SW480 (cell line): ENCODE measurements at places on chromosomes 12 and 14.

DNA sequence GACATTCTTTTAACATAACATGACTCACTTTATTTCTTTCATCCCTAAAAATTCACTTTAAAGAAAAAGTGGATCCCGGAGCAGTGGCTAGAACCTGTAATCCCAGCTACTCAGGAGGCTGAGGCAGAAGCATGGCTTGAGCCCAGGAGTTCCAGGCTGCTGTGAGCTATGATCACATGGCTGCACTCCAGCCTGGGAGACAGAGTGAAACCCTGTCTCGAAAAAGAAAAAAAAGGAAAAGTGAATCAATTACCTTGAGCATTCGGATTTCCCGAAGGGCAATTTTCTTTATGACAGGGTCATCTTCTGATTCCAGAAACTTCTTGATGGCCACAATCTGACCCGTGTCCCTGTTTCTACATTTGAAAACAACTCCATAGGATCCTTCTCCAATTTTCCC, 1.2 kb downstream of the CDKL1 start:
- no peak for DNase-seq

DNA sequence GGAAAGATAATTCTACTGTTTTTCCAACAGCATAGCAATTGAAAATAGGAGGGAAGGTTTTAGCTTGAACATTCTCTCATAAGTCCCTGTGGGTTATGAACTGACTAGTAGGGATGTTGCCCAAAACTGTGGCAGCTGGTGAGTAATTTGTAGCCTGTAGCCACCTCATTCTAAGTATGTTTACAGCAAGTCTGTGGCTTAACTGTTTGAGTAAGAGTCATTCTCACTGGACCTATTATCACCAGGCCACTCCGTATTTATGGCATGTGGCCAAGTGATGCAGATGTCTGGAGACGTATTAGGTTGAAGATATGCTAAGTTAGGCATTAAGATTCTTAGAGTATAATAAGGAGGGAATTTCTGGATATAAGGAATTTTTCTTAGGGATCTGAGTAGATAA, 458.3 kb downstream of the ETNK1 start:
- DNase-seq, result no peak

GRCh38 chr12:76084863-76085519, 506 bp upstream of the NAP1L1 start:
- DNase-seq, result no peak

- no peak for DNase-seq
These were observed 39.6 kb downstream of the CACNA1C start for GRCh38 chr12:2092354-2092753.

- DNase-seq, result no peak
These were observed 1.4 kb downstream of the SNRPF start for GRCh38 chr12:95859947-95860850.

- DNase-seq, result no peak
These were observed 46.2 kb downstream of the SLC38A1 start for GRCh38 chr12:46222636-46223035.

- peak; percentile 81 for DNase-seq
These were observed 790 bp downstream of the DYNC1H1 start for GRCh38 chr14:101965181-101965544.

GRCh38 chr12:93808169-93808899, 131.2 kb downstream of the CRADD start:
- no peak for DNase-seq

GRCh38 chr14:99231850-99232713, 39.9 kb downstream of the BCL11B start:
- DNase-seq, result no peak

DNA sequence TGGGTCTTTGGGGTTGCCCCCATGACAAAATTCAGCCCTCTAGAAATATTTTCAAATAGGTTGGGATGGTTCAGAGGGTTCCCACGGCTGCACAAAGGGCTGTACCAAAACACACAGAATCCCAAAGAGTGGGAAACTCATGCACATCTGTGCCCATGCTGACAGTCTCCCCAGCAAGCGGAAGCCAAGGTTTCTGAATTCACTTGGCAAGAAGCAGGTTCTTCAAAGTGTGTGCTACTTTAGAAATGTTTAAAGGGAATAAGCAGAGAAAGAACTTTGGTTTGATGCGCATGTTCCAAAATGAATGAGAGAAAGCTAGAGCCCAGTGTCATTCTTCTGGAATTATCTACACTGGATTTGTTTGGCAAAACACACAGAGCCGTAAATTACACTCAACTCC, 46.7 kb downstream of the FOXN3 start:
- no peak for DNase-seq

- peak; percentile 8 for DNase-seq
These were observed 183.4 kb upstream of the PPFIA2 start for GRCh38 chr12:81942594-81942993.

GRCh38 chr14:34173916-34174315, 223.0 kb upstream of the EGLN3 start:
- DNase-seq, result no peak

DNA sequence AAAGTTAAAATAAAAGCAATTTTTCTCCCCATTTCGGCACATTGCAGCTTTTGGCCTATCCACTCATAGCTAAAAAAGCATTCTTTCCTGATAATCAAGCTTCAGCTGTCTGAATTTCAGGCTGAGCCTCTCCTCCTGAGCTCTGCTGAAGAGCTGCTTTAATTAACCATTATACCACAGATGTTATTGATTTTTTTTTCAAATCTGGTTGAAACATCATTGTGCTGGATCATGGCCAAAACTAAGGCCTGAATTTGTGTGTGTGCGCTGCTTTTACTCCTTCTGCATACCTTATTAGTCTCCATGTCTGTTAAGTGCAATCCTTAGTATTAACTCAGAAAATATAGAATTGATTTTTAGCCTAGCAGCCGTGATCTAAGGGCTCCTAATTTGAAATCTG, 52.3 kb downstream of the MBIP start:
- DNase-seq, result no peak

GRCh38 chr14:20683125-20683890, 1.1 kb upstream of the RNASE4 start:
- peak; percentile 88 for DNase-seq

DNA sequence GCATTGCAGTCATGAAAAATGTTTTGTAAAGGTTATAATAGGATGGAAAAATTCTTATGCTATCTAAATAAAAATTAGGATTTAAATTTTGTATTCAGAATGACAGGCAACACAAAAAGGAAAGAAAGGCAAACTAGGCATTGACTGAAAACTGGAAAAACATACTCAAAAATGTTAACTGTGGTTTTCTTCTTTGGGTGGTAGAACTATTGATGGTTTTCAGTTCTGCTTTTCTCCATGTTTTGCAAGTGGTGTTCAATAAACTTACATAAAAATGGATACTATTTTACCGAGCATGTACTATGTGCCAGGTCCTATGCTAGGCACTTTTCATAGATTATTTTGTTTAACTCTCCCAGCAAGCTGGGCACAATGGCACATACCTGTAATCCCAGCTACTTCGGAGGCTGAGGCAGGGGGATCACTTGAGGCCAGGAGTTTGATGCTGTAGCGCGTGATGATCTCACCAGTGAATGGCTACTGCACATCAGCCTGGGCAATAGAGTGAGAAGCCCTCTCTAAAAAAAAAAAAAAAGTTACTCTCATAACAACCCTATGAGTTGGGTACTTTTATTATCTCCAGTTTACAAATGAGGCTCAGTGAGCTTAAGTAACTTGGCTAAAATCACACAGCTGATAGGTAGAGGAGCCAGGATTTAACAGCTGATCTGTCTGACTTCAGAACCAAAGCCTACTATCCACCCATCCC, 26.3 kb upstream of the TCP11L2 start:
- DNase-seq, result no peak

DNA sequence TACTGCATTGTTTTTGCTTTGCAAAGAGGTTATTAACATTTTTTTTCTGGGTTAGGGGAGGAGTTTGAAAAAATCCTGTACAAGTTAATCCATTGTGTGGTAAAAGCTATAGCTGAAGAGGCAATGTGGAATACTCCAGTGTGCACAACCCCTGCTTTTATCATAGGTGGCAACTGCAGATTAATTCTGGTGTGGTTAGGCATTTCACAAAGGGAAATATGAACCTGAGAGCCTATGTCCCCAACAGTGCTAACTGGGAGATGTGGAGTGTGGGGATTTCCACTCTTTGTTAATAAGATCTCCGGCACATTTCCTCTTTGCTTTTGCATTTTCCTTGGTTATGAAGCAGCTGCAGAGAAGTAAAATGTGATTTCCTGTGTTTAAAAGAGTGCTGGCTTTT, 33.6 kb downstream of the PRORP start:
- DNase-seq, result no peak

- DNase-seq, result peak; percentile 55
These were observed 14.3 kb upstream of the OTUB2 start for GRCh38 chr14:94011795-94012194.

DNA sequence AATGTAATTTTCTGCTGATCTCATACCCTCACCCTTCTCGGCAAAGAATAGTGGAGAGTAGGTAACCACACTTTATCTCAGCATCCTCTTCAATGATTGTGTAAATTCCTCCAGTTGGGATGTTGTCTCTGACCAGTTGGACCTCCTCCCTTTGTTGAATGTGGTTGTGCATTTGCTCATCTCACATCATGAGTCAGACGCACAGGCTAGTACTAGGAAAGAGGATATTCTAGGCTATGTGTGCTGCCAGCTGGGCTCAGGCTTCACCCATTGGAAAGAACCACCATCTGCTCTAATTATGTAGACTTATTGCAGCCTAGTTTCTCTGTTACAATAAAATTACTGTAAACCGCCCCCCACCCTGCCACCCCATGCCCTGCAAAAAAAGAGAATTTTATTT, 90.3 kb downstream of the LMO3 start:
- DNase-seq, result no peak

DNA sequence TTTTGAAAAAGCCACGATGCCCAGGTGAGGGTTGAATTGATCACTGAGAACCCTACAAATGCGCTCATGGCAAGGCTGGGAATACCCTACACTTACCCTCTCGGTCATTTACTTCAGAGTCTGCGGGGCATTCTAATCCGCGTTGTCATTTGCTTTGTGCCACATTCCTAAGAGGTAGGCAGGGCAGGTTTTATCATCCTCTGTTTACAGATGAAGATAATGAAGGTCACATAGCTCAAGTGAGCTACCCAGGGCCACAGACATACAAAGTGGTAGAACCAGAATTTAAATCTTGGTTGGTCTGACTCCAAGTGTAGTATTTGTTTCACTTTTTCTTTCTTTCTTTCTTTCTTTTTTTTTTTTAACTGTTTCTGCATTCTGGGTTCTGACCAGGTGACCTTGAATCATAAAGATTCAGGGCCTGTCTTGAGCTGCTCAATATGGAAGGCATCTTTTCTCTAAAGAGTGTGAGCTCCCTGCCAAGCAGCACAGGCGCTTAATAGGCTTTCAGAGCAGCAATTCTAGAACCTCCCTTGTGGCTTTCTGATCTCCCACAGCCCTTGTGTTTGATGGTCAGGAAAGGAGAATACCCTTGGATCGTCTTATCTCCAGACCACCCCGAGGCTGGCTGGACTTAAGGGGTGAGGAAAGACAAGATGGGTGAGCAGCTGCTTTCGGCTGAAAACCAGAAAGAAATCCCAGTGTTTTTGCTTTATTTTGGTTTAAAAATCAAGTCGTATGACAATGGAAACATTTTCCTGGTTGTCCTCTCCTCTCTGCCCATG, 662 bp upstream of the BATF start:
- no peak for DNase-seq

- no peak for DNase-seq
These were observed 72.6 kb downstream of the BBS10 start for GRCh38 chr12:76275511-76276093.

DNA sequence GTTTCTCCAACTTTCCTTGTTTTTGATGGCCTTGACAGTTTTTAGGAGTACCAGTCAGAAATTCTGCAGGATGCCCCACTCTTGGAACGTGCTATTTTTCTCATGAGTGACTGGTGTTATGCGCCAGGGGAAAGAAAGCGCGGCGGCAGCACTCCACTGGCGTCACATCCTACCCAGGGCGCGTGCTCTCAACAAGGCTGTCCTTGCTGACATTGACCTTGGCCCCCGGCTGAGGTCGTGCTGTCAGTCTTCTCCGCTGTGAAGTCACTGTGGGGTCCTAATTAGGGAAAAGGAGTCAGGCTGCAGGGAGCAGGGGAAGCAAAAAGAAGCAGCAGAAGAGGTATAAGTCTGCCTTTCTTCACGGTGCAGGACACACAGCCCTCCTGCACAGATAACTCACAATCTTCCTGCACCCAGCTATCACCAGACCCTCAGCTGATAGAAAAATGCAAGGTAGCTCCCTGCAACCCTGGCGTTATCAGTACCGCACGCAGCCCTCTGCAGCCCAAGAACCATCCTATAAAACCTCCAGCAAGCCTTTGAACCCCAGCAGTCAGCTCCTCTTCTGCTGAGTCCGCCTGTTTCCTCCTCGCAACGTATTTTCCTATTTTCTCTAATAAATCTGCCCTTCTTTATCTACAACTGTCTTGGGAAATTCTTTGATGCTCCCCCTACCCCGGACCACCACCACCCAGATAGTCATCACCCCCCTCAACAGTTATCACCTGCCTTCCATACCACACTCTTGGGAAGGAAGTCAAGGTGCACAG, 48.0 kb upstream of the C14orf180 start:
- DNase-seq, result no peak

- peak; percentile 79 for DNase-seq
These were observed 72.7 kb downstream of the MYRFL start for GRCh38 chr12:69897744-69898143.

GRCh38 chr14:94127330-94127729, 2.1 kb downstream of the IFI27L2 start:
- no peak for DNase-seq

- DNase-seq, result no peak
These were observed 19.1 kb downstream of the TMTC2 start for GRCh38 chr12:82705774-82706173.

- no peak for DNase-seq
These were observed at the start of gene LHX5 for GRCh38 chr12:113471619-113472171. LHX5 (minus strand) TSS chr12:113471871; CDS start chr12:113471498, 373 bp downstream.

DNA sequence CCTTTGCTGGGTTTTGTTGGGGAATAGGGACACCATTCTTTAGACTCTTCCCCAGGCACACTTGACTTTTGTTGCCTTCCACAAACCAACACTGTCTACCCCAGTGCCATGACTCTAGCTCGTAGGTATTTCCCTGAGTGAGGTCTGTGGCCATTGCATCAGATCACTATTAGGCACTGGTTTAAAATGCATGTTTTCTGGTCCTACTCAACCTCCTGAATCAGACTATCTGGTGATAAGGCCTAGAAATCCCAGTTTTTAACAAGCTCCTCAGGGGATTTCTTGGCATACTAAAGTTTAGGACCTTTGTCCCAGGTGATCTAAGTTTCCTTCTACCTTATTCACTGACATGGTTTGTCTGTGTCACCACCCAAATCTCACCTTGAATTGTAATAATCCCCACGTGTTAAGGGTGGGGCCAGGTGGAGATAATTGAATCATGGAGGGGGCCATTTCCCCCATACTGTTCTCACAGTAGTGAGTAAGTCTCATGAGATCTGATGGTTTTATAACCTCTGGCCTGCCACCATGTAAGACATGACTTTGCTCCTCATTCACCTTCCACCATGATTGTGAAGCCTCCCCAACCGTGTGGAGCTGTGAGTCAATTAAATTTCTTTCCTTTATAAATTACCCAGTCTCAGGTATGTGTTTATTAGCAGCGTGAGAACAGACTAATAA, 87.8 kb upstream of the PSMC1 start:
- DNase-seq, result no peak

- DNase-seq, result peak; percentile 59
These were observed 301.1 kb downstream of the DUSP6 start for GRCh38 chr12:89051065-89051677.

GRCh38 chr12:70590051-70590450, 47.2 kb downstream of the PTPRB start:
- DNase-seq, result peak; percentile 51
